ENCODE measurements at places on chromosomes 7 and 10. TPM values are rescaled to one million over a fixed set of nuclear protein-coding genes. Genes with fewer than 3 reads are reported as not detected.

SPDYE5 gene
- not detected for total RNA-seq

SLIT1 gene
- total RNA-seq: not detected

PKD2L1 gene
- total RNA-seq: not detected

ZPBP gene
- not detected for total RNA-seq

UTF1 gene
- not detected for total RNA-seq

VGF gene
- 0.18 TPM for total RNA-seq

GATA3 gene
- total RNA-seq: not detected

ATP5F1C gene
- 343 TPM for total RNA-seq

TDRD1 gene
- total RNA-seq: not detected

LDB3 gene
- total RNA-seq: 0.28 TPM

CALHM1 gene
- total RNA-seq: not detected

PRPS1L1 gene
- total RNA-seq: not detected

SLC39A12 gene
- total RNA-seq: not detected

MMP21 gene
- not detected for total RNA-seq

AOC1 gene
- not detected for total RNA-seq

FOXI2 gene
- total RNA-seq: not detected
